ENCODE measurements at places on chromosomes 7 and 10.
A peak's percentile ranks its signal among the peaks of the same experiment; 100 is the strongest.

DNA sequence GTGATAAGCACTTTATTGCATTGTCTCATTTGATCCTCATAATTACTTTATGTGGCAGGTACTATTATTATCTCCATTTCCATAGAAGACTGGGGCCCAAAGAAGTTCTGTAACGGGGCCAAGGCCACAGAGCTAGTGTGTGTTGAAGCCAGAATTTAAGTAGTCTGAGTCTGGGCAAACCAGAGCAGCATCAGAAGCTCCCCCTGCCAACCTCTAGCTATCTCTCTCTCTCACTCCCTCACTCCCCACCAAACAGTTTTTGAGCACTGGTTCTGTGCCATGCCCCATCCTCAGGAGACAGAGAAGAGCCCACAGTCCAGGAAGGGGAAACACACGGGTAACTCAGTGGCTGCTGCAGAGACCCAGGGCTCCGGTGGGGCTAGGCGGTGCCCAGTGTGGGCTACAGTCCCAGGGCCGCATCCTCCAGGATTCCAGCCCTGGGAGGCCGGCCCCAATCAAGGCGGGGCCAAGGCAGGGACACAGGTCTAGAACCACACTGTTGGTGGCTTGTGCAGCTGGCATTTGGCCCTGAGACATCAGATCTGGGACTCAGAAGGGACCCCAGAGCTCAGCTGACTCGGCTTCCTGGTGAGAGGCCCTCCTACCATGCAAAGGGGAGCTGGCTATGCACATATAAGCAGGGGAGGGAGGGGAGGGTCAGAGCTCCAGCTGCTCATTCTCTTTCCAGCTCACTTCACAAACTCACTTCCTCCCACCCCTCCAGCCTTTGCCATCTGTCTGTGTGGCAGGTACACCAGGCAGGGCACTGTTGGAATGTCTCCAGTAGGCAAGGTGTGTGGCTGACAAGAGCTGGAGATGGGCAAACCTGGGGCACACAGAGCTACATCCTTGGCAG is 34.4 kb downstream of the COL13A1 start:
- no peak for DNase-seq

DNA sequence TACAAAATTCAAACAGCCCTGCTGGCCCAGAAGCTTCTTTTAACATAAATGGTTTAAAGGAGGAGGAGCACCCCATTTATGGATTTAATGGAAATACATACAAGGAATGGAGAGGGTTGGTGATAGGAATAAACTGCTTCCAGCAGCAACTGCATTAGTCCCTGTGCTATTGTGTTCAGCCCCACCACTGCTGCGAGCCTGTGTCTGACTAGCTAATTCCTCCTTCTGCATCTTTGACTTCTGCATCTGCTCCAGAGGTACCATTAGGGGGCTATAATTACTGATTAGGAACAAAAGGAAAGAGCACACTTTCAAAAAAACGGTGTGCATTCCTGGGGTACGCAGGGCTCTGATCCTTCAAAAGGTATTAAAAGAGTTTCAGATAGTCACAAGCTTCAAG is 24.8 kb downstream of the CDCA7L start:
- no peak for DNase-seq

DNA sequence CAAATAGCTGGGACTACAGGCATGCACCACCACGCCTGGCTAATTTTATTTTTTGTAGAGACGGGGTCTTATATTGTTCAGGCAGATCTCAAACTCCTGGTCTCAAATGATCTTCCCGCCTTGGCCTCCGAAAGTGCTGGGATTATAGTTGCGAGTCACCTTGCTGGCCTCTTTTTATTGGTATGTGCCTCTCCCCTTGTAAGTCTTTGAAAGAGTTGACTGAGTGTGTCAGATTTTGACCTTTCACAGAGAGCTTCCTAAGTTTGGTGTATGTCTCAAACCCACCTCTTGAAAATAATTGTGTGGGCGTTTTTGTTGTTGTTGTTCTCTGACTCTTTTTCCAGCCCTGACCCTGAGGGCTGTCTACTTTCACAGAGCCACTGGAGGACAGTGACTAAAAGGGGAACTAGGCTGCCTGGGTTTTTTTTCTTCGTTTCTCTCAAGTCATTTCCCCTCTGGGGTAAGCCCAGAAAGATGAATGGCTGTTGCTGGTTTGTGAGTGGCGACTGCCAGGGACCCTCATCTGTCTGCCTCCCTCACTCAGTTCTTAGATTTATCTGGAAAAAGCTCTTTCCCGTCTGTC is 262.8 kb downstream of the ZEB1 start:
- no peak for DNase-seq

- DNase-seq, result no peak
Observed at GRCh38 chr7:137664846-137665245, 181.9 kb downstream of the DGKI start.

DNA sequence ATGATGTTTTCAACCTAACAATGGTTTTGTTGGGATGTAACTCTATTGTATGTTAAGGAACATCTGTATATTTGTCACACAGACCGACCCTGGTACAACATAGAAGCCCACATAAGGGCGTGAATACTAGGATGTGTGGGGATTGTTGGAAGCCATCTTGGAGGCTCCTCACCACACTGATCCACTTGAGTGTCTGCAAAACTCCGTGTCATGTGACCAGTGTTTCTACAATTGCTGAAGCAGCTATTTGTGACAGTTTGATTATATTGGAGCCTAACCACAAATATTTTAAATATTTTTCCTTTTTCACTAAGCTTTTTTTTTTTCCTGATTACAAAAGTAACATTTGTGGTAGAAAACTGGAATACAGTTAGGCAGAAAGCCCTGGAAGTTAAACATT is 27.9 kb downstream of the RALA start:
- no peak for DNase-seq

- DNase-seq, result no peak
Observed at GRCh38 chr7:44261240-44261639, 60.5 kb downstream of the YKT6 start.

GRCh38 chr10:91707236-91707635 is 74.4 kb upstream of the PPP1R3C start:
- no peak for DNase-seq

DNA sequence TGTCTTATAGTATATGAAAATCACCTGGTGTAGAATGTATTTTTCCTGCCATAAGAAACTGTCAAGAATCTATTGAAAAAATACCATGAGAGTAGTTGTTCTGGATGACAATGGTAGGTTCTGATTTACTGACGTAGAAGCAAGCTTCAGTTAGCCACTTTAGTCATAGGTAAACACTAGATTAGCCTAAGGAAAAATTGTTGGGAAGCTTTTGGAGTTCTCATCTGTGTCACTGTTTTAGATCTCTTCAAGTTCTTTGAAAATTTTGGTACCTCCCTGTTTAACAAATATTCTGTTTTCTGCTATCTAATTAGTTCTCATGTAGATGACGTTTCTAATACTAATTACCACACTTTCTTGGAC is 131.8 kb downstream of the ADK start:
- DNase-seq, result no peak

DNA sequence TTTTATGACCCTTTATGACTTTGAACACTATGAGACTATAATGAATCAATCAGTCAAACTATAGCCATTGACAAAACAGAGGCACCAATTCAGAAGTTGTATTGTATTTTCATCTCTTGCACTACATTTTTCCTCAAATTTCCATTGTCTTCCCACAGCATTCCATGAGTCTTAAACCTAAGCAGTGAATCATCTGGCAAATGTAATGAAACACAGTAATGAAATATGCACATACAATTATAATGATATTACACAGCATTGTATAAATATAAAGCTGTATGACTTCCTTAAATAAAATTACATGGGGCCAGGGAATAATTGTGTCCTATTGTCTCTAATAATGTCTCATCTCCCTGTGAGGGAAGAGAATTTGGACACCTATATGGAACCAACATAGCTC is 45.0 kb downstream of the VWDE start:
- no peak for DNase-seq

GRCh38 chr10:44946205-44946604 is 13.4 kb upstream of the RASSF4 start:
- DNase-seq, result no peak

- no peak for DNase-seq
Observed at GRCh38 chr10:15879058-15879457, 18.8 kb upstream of the MINDY3 start.

GRCh38 chr7:74713567-74713966 is 56.0 kb downstream of the GTF2I start:
- DNase-seq, result no peak

- no peak for DNase-seq
Observed at GRCh38 chr10:71463111-71463510, 66.4 kb downstream of the CDH23 start.

DNA sequence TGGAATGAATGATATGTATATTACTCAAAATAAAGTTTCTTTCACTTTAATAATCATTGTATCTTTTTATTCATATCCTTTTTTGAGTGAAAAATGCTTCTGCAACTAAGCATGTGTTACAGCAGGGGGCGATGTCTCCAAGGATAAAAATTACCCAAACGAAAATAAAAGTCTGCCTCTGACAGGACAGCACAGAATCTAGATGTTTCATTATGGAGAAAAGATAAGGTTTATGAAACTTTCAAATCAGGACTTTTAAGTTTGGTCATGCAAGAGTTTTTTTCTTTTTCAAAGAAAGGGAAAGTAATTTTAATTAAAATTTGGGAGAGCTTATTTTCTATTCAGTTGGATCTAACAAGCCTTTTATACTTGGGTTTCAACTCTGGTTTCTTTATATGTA is 48.4 kb downstream of the TES start:
- DNase-seq, result peak; percentile 27

DNA sequence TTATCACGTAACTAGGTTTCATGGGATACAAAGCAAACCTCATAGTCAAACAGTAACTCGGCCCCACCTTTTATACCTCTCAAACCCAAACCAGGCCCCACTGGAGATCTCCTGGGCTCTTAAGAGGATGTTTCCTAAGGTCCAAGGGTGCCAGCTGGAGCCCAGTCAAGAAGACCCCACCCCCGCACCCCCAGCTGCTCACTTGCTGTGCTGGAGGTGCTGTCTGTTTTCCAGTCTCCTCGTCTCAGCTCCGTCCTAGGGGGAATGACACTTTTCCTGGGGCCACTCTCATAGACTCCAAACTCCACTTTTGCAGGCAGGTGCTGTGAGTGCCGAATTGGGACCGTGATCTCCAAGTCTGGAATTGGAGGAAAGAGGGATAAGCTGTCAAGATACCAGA is 22.7 kb upstream of the TM9SF3 start:
- DNase-seq, result no peak

DNA sequence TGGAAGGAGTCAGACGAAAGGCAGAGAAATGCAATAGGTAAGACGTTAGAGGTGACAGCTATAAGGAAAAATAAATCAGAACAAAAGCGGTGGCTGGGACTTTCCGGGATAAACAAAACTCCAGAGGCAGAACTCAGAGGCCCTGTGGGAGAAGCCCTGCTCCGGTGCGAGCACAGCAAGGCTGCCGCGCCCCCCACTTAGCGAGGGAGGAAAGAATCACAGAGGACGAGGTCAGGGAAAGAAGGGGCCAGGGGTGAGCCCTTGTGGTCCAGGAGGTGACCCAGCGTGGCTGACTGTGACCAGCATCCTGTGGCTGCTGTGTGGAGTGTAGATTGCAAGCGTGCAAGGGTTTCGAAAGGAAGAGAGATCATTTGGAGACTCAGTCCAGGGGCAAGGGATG is 591.8 kb upstream of the ADARB2 start:
- DNase-seq, result no peak

GRCh38 chr10:58220769-58221451 is 46.8 kb downstream of the IPMK start:
- no peak for DNase-seq

DNA sequence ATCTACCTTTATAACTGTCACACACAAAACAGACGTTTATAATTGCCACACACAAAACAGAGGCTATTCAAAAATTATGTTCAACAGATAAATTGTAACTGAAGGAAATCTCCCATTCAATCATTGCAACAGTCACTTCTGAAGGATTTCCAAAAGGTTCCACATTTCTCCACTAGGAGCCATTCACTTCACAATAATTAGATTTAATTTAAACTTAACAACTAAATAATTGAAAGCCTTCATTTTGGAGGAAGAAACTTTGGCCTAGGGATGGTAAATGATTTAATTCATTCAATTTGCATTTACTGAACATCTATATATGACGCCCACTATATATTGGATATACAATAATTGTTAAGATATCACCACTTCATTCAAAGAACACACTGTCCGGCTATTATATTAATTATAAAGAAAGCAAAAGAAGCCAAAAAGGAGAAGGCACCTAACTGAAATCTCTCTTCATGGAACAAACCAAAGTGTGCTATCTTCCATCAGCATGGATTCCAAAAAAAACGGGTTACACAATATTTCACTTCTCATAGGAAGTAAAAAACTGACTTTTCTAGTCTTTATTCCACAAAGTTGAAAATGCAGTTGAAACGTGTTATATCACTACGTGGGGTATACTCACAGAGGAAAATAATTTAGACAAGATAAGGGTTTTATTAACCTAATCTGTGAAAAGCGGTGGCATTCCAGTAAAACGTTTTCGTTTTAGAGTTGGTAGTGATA is 1.7 kb downstream of the ATAD1 start:
- no peak for DNase-seq

DNA sequence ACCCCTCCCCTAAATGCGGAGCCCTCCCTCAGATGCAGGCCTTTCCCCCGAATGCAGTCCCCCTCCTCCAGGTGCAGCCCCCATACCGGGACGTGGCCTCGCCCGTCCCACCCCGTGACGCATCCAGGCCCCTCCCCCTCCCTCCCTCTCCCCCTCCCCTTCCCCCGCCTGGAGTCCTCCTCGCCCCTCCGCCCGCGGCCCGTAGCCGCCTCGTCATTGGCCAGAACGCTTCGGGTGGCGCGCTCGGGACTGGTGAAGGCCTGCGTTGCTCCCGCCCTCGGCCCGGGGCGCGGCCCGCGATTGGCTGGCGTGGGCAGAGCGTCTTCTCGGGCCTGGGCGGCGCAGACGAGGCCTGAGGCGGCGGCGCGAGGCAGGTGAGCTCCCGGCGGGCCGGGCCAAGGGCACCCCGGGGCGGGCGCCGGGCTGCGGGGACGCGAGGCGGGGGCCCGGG is 16.0 kb upstream of the SUN1 start:
- peak; percentile 99 for DNase-seq

- DNase-seq, result no peak
Observed at GRCh38 chr10:62626817-62627216, 177.7 kb upstream of the ADO start.

Data from thyroid gland (tissue), 4 donors.